ENCODE measurements at places on chromosomes 7 and 10. TPM values are rescaled to one million over a fixed set of nuclear protein-coding genes. Genes with fewer than 3 reads are reported as not detected.

The SFTPA1 gene
- total RNA-seq = 0.17 TPM

The UNC5B gene
- total RNA-seq = 12.8 TPM

GRCh38 chr7:102045681-102046372 is 228.4 kb downstream of the CUX1 start:
- DNase-seq = no peak

- DNase-seq = no peak
These were observed 1.7 kb upstream of the ST7 start for GRCh38 chr7:116951366-116952292.

GRCh38 chr7:1864161-1864940 is 194.3 kb downstream of the ELFN1 start:
- no peak for DNase-seq

DNA sequence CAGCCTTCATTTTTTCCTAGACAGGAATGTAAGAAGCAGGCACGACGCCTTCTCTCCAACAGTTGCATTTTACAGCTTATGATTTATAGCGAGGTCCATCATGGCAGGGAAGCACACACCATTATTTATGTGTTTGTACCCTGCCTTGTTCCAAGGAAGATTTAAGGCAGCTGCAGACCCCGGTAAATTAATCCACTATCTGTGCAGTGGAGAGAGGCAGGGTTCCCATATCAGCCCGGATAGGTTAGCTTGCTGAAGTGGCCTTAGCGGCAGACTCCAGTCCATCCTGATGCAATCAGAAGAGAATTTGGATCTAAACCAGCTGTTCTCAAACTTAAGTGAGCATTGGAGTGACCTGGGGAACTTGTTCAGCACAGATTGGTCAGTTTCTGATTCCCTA is 359.4 kb downstream of the GALNT17 start:
- DNase-seq = no peak

GRCh38 chr7:138981332-138982203 is at the start of gene KIAA1549:
Gene KIAA1549 (minus strand): TSS chr7:138981389. CDS start chr7:138981269, 120 bp downstream.
- peak; percentile 82 for DNase-seq

DNA sequence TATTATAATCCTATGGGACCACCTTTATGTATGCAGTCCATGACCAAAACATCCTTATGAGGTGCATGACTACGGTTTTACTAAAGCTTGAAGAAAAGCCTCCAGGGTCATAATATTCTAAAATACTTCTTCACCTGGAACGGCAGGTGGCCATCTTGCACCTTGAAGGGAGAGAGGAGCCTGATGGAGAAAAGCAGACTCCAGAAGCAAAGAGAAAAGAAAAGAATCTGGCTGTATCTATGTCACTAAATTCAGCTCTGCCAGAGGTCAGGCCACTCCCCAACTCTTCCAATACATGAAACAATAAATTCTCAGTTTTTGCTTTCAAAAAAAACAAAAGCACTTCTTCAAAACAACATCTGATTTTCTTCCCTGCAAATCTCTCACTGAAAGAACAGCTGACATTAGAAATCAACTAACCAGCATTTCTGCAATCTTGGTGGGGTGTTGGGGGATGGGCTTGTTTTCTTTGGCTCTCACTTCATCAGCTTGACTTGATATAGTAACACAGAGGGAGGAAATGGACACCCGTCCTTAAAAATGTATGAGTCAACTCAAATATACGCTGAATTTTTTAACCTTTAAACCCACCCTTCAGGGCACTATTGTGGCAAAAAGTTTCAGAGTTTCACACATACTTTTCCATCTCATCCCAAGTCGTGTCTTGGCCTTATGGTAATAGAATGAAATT is 21.7 kb downstream of the HIBADH start:
- DNase-seq = no peak

DNA sequence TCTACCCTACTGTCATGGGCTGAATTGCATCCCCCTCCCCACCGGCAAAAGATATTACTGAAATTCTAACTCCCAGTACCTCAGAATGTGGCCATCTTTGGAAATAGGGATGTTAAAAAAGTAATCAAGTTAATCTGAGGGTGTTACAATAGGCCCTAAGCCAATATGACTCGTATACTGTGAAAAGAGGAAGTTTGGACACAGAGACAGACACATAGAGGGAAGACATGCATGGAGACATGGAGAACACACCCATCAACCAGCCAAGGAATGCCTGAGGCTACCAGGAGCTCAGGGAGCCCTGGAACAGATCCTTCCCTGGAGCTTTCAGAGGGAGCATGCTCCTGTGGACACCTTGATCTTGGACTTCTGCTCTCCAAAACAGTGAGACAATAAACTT is 138.2 kb upstream of the ADO start:
- no peak for DNase-seq

GRCh38 chr7:23892019-23892418 is 182.0 kb downstream of the STK31 start:
- DNase-seq = no peak

DNA sequence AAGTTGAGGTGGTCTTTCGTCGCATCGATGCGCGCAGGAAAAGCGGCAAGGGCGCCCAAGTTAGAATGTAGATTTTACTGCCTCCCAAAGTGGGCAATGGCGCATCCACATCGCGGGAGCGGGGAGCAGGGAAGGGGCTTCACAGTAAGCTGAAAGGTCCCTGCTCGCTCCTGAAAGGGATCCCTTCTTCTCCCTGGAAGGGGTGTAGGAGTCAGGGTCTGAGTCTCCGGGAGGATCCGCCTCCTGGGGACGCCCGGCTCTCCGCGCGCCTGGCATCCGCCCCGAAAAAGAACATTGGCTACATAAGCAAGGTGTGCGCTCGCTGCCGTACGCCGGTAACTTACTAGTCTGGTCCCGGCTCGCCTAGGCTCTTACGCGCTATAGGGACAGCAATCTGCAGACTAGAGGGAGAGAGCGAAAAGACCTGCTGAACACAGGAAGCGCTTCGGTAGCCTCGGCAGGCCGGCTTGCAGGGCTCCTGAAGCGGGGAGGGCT is 804 bp downstream of the UNC5B start:
- peak; percentile 71 for DNase-seq

- DNase-seq = no peak
These were observed 81.3 kb upstream of the UNC5B start for GRCh38 chr10:71131096-71131495.

- DNase-seq = no peak
These were observed 106.0 kb upstream of the PRR15 start for GRCh38 chr7:29457565-29458011.

- DNase-seq = no peak
These were observed 10.9 kb downstream of the PPA1 start for GRCh38 chr10:70222340-70222794.

DNA sequence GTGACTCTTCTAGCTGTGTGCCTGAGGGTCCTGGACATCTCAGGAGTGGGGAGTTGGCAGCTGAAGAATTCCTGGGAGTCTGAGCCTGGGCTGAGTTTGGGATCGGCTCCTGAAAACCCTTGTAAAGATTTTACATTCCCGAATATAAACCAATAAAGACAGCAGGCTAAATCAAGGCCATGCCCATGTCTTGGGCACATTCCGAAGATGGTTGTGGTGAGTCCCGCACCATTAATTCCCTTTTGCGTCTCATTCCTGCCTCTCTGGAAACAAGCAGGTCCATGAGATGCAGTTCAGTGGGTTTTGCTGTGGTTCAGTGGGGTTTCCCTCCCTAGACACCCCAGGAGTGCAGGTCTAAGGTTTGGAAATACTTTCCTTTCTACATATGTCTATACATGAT is 90.9 kb downstream of the COL26A1 start:
- no peak for DNase-seq

DNA sequence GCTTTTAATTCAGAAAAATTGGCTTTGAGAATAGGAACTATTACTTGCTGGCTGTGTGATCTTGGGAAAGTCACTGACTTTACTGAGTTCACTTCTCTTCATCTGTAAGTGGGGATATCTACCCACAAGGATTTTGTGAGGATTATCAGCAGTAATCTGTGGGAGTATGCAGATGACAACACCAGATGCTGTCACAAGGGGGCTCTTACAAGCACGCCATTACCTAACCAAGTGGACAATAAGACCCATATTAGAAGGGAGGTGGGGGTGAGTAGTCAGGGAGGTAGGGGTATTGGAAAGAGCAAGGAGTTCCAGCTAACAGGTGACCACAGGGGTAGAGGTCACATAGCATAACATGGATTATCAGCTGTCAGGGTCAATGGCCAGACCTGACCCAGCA is 569.4 kb downstream of the SUGCT start:
- DNase-seq = no peak

DNA sequence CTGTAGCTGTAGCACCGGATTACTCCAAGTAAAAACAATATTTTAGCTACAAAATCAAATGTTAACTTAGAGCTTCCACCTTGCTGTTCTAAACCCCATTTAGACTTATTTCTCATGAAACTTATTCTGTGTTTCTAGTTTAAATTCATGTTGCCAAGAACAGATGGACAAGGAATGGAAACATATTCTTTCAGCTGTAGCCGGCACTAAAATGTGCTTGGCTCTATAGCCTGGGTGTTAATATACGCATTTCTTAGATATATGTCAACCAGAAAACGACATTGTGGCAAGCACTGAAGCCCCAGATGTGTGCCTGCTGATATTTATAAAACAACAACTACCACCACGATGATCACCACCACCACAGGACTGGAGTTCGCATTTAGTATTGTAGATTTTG is 190.3 kb upstream of the ETV1 start:
- no peak for DNase-seq

- no peak for DNase-seq
These were observed 29.4 kb downstream of the CHST15 start for GRCh38 chr10:124063750-124064603.

DNA sequence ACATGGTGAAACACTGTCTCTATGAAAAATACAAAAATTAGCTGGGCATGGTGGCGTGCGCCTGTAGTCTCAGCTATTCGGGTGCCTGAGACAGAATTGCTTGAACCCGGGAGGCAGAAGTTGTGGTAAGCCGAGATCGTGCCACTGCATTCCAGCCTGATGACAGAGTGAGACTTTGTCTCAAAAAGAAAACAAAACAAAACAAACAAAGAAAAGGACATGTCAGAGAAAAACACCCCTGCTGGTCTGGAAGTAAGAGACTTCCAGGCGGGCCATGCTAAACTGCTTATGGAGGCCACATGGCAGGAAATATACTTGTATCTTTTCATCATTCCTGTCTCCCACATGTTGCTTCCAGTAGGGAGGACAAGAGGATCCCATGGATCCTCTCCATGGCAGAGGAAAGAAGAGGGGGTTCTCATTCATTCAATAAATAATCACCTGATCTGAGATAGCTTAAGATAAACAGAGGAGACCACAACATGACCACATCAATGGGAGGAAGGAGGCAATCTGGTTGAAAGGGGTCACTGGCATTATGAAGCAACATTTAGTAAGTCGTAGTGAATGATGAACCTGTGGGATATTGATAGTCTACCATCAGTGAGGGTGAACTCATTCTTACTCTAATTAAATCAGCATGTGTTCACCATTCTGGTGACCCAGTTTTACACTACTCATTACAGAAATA is 60.5 kb upstream of the ZNF138 start:
- no peak for DNase-seq
